ENCODE measurements at places on chromosomes 5 and 9.

DNA sequence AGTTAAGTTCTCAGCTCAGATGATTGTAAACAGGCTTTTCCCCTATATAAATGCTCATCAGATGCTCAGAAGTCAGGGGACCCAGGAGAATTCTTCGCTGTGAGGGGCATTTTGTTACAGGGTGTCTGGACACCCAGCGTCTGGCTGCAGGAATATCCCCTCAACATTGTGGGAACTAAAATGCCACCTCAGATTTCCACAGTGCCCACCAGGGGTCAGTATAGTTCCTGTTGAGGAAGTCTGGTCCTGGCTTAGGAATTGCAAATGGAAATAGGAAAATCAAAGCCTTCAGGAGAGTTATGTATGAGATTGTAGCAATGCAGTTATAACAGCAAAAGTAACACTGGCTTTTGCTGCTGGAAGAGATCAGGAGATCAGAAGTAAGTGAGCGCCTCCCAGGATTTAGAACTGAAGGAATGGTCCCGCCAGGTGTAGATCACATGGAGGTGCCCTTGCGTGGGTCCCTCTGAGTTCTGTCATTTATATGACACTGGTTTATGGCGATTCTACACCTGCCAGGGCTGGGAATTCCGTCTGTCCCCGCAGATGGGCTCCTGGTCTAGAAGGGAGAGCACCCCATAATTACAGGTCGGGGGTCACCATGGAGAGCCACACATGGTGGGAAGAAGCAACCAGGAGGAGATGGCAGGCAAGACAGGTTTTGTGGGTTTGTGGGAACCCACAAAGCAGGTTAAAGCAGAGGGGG is 47.1 kb upstream of the CTSL start:
- peak; percentile 15 for DNase-seq

GRCh38 chr5:69090158-69090557 is 3.7 kb upstream of the SLC30A5 start:
- no peak for DNase-seq

- no peak for DNase-seq
Observed at GRCh38 chr5:52579391-52579790, 208.3 kb upstream of the ITGA1 start.

GRCh38 chr9:113635586-113635985 is 172.1 kb downstream of the RGS3 start:
- no peak for DNase-seq

- DNase-seq, result no peak
Observed at GRCh38 chr5:165201369-165201768, 1696.0 kb downstream of the MAT2B start.

- no peak for DNase-seq
Observed at GRCh38 chr5:14222206-14222605, 79.1 kb downstream of the TRIO start.

GRCh38 chr9:68931821-68932220 is 82.1 kb downstream of the PRKACG start:
- DNase-seq, result no peak

GRCh38 chr9:35835216-35835632 is 6.2 kb downstream of the TMEM8B start:
- DNase-seq, result peak; percentile 13

GRCh38 chr9:127652733-127653132 is 40.7 kb downstream of the STXBP1 start:
- no peak for DNase-seq

DNA sequence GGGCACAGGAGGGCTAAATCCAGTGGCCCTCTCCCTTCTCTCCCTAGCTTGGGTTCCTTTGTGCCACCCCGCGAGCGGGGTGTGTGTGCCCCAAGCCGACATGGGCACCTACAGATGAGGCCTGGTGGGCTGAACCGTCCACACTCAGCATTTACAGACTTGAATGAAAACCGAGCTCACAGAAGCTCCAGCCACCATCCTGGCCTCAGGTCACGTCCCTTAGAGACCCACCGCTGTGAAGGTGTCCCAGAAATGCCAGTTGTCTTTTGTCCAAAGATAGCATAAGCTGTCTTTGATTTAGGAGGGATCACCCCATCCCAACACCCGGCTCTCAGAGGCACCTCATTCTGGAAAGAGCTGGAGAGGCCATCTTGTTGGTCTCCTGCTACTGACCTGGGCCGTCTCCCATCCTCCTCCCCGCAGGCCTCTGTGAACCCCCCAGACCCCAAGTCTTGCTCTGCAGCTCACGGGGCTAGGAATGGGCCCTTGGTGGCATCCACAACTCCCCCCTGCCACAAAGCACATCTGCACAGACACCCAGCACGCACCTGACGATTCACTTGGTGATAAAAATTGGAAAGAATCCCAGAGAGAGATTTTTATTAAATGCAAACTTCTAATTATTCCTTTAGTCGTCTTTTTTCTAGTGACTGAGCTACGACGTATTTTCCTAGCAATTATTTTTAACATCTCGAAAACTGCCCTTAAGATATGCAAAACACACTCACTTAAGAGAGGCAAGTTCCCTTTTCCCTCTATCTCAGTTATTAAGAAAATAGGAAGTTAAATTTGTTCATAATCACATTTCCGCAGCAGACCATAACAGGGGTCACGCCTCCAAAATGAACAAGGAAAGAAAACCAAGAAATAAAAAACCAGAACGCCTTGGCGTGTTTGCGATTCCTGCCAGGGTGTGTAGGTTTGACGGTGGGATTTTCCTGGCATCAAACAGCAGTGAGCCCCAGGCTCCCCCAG is 80.5 kb upstream of the LMX1B start:
- DNase-seq, result no peak

GRCh38 chr5:3701694-3702093 is 106.1 kb downstream of the IRX1 start:
- no peak for DNase-seq

GRCh38 chr5:154801083-154801482 is 45.9 kb downstream of the LARP1 start:
- no peak for DNase-seq

- DNase-seq, result no peak
Observed at GRCh38 chr9:93308676-93309075, 124.7 kb downstream of the WNK2 start.

DNA sequence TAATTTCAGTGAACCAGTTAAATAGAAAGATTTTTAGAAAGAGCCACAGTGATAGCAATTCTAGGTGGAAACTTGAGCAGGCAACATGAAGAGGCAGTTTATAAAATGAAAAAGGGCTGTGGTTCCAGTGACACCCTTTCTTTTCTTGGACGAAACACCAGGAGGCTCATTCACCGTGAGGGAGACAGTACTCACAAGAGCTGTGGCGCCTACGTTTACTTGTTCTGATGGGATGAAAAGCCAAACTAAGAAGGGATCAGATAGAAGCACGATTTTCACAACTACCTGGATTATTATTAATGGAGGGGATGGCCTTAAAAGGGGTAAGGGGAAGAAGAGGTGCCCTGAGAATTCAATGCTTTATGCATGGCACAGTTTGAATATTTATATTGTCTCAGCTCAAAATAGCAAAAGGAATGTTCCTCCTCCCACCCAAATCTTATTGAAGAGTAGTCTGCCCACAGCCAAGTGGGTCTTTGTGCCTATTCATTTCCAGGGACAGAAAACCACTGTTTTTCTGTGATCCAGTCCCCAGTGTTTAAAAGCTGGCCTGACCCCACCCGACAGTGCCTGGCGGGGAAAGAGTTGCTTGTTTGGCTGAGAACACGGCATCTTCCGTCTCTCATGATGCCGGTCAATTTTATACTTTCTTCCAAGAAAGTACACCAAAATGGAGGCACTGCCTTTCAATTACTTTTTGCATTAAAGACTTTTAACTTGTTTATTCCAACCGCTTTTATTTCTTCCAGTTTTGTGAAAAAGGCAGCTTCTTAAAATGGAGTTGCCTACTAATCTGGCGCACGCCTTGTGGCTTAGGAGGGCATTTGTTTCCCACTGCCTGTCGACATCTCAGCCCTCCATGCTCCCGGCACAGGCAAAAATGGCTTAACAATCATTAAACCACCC is 51.9 kb downstream of the HABP4 start:
- DNase-seq, result no peak

GRCh38 chr9:110316261-110317075 is 21.2 kb downstream of the TXNDC8 start:
- no peak for DNase-seq

DNA sequence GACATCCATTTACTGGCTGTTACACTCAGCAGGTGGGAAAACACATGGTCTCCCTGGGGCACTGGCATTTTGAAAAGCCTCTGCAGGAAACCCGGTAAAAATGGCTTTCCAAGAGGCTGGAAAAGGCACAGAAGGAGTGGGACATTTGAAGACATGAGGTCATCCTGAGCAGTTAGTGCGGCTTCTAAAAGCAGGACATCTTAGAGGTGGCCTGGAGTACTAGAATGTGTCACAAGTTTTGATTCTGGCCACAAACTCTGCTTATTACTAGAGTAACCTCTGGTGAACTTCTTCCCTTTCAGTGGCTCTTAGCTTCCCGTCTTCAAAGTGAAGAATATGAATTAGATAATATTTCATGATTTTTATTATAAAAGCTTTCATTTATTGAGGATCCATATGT is 423.0 kb upstream of the BRINP1 start:
- no peak for DNase-seq

DNA sequence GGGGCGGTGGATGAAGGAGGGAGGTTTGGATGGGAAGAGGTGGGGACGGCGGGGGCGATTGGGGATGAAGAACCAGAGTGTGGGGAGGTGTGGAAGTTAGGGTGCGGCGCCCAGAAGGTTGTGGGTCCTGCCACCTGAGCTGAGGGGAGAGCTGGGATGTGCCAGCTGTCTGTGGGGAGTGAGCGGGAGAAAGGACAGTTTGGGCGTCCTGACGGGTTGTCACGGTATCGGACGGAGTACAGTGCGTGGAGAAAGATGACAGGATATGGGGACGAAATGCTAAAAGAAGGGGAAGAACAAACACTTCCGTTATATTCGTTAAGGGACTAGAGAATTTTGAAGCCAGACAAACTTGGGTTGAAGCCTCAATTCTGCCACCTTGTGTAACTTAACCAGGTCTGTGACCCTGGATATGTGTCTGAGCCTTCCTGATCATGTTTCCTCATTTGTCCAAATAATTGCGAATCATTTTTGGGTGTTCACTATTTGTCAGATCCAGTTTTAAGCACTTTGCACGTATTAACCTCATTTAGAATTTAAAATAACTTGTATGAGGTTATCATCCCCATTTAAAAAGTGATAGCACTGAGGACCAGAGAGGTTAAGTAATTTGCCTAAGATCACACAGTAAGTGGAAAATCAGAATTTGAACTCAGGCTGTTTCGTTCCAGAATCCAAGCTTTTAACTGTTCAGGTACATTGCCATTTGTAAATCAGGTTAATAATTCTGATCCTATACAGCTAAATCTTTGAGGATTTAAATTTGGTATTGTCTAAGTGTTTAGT is 689 bp downstream of the CNTRL start:
- DNase-seq, result no peak

DNA sequence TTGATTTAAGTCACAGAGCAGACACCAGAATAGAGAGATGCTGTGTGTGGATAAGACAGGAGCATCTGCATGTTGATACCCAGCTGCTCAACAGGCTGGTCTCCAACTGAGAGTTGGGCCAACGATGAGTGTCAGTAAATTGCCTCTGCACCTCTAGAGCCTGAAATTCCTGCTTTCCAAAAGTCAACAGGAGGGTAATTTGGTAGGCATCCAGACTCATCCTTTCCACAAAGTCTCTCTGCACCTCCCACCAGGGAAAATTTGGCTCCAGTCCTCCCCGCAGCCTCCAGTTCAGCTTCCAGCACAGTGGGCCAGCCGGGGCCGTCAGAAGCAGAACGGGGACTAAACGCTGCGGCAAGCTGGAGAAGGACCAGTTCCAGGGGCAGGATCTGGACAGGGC is 136.9 kb downstream of the RFK start:
- DNase-seq, result peak; percentile 20

- no peak for DNase-seq
Observed at GRCh38 chr5:126445502-126446174, 22.4 kb downstream of the GRAMD2B start.

DNA sequence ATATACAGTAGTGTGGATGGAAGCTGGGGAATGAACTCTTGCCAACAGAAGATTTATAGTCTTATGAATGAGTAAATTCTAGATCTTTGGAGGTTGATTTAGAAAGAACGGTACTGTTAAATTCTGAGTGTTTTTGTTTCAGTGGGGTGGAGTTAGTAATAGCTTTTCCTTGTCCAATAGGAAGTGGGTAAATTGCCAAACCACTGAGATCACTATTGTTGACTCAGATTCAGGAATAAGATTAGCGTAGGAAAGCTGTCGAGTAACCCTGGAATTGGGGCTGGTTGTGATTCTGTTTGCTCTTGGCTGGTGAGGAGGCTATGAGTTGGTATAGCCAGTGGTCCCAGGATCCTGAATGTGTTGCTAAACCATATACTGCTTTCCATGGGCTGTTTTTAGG is 155.6 kb downstream of the ARHGAP26 start:
- DNase-seq, result no peak

DNA sequence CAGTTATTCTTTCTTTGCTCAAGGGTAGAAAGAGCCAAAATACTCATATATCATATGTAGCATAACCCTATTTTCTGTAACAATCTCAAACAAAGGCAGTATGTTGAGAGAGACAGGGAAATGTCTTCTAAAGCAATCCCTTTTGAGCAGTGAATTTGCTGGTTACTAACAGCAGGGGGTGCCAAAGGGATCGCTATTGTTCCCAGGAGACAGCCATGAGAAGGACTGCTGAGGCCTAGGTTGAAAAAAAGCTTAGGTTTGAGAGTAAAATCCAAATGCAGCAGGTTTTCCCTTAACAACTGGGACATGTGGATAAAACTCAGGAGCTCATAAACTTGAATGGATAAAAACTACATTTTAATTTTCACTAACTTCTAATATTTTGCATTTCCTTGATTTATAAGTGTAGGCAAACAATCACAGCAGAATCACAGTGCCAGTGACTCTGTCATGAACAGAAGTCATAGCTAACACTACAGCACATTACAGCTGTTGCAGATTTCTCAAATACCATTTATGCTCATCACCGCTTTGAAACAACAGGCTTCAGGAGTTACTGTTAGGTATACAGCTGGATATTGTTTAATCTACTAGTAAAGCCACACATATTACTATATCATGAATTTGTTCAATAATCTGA is 148.4 kb downstream of the MAPKAP1 start:
- peak; percentile 60 for DNase-seq

DNA sequence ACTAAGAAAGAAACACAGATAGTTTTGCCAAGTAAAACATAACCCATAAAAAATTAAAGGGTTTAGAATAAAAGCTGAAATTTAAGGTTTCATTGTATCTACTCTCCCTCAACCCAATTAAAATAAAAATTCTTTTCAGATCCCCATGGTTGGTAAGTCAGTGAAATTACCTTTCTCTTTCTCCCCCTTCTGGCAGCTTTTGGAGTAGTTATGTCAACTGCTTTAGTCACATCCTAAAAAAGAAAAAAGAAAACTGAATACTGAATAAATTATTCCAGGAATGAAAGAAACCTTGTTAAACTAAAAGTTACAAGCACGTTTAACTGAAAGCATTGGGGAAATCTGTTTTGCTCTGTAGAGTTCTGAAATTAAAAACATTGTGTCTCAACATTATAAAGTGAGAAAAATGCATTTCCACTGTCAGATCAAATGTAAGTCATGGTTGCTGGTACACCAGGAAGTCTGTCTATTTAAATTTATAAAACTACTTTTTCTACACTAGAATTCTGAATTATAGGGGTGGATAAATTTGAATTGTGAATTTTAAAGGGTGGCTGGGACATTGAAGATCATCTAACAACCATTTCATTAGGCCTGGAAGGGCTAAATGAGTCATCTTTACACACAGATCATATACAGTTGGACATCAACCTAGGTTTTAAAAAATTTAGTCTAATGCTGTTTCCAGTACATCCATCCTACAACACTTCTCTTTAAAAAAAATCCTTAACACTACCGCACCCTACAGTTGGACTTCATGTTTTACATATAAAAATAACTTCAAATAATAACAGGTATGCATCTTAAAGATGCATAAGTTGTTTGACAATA is 24.7 kb downstream of the PSIP1 start:
- no peak for DNase-seq

GRCh38 chr5:162334944-162335343 is 267.4 kb downstream of the GABRG2 start:
- no peak for DNase-seq
